IMR-90 (cell line): ENCODE measurements at places on chromosomes 6 and 20. TPM values are rescaled to one million over a fixed set of nuclear protein-coding genes. Genes with fewer than 3 reads are reported as not detected.

- H3K27me3 ChIP-seq: peaks cover 8% of the 10 kb centered on the region
- no peak for DNase-seq
- H3K4me1 ChIP-seq: no peaks in the 10 kb centered on the region; the same call in 1 of the 2 replicates
- no peak overlapping the region for H3K27ac ChIP-seq
- H3K36me3 ChIP-seq: no peaks in the 10 kb centered on the region
Measured at GRCh38 chr20:33919653-33920052, 74.1 kb upstream of the RALY start.

DNA sequence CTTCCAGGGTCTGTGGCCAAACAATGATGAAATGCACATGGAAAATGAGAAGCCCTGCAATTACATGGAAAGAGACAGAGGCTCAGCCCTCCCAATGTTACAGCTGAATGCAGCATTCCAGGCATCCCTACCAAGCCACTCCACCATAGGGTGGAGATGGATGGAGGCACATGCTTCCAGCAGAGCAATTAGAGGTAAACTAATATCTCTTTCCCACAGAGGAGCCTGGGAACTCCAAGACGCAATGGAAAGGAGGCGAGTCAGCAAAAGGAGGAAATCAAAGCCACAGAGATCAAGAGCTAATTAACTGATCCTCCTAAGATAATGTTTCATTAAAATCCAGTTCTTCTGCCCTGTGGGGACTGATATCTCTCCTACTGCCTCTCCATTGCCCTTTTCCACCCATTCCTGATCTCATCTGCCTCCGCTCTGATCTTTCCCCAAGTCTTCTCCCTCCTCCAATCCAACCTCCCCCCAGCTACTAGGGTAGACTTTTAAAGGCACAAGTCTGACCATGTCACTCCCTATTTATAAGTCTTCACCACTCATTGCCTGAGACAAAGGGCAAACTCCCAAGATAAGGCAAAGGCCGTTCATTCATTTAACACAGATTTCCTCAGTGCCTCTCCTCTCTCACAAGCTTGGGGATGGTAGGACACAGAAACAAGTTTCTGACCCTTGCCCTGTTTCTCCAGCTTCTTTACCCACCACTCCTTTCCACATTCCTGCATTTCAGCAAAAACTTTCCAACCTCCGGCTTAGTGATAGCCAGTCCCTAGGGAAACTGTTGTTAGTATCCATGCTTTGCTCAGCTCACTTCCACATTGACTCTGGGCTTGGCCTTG is 14.3 kb upstream of the KCNB1 start:
- peaks cover 36% of the 10 kb centered on the region for H3K27me3 ChIP-seq
- no peak for DNase-seq
- no peaks in the 10 kb centered on the region for H3K4me1 ChIP-seq

- no peak overlapping the region for H3K4me3 ChIP-seq
- H3K36me3 ChIP-seq: peaks cover 34% of the 10 kb centered on the region
- H3K4me1 ChIP-seq: no peaks in the 10 kb centered on the region
- DNase-seq: no peak
Measured at GRCh38 chr20:35917077-35917476, 37.2 kb downstream of the SCAND1 start.

BPIFB4 gene
- total RNA-seq: not detected in 2 replicates

GRCh38 chr6:16850681-16851026 is 89.4 kb upstream of the ATXN1 start:
- no peaks in the 10 kb centered on the region for H3K27me3 ChIP-seq
- H3K4me1 ChIP-seq: peaks cover 6% of the 10 kb centered on the region
- no peak overlapping the region for H3K27ac ChIP-seq

ULBP2 gene
- 7.2 and 7.9 TPM in 2 replicates for total RNA-seq
